Stimulated activated effector memory CD8-positive, alpha-beta T cell treated with anti-CD3 and anti-CD28 coated beads, Interleukin-12 subunit alpha, Interleukin-12 subunit beta, amount 100 ng/mL, for 72 hours (primary cell): ENCODE measurements at places on chromosomes 5 and 9.

DNA sequence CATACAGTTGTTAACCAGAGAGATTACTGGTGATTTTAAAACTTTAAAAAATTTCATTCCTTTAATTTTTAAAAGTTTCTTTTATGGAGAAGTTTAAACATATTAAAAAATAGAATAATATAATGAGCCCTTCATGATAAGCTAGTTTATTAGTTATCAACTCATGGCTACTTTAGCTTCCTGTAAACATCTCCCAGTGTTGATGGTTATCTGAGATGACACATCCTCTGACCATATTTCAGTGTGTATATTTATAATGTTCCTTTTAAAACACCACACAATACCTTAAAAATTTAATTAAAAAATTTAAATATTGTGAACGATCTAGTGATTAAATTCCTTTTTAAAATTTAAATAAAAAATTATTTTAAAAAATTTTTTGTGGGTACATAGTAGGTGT lies 74.1 kb downstream of the IPO11 start:
- no peak for DNase-seq

- no peak for DNase-seq
Measured at GRCh38 chr5:45696206-45696836, at the start of gene HCN1. TSS of gene HCN1 (minus strand) at chr5:45696380.

GRCh38 chr5:78320401-78320800 lies 25.9 kb upstream of the AP3B1 start:
- DNase-seq, result no peak

DNA sequence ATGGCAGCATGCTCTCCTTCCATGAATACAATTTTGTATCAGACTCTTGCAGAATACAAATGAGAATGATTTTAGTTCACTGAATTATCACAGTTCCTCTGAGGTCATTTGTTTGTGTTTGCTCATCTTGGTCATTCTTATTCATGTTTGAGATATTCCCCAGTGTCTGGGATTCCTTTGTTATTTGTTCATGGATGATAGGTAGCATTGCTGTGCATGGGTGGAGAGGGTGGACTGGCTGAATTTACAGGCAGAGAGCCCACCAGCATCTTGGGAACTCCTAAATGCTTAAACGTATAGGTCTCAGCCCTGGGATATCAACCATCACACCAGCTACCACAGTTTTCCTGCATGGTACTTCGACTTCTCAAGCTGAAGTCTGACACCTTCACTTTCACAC lies 459.8 kb downstream of the CCDC171 start:
- no peak for DNase-seq

DNA sequence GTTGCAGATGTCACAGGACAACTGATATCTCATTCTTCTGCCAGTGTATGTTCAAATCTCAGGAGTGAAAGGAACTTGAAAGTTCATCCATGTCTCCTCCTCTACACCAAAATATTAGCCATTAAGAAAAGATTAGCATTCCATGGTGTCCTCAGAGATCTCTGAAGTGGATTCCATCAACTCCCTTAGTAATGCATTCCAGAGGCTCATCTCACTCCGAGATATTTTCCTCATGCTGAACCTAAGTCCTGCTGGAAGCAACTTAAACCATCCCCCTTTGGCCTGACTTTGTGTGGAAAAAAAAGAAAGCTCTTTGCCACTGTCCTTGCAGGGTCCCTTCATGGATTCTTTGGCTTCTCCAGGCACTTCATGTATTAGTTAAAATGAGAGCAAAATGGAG lies 155.7 kb upstream of the ZNF462 start:
- DNase-seq, result no peak

DNA sequence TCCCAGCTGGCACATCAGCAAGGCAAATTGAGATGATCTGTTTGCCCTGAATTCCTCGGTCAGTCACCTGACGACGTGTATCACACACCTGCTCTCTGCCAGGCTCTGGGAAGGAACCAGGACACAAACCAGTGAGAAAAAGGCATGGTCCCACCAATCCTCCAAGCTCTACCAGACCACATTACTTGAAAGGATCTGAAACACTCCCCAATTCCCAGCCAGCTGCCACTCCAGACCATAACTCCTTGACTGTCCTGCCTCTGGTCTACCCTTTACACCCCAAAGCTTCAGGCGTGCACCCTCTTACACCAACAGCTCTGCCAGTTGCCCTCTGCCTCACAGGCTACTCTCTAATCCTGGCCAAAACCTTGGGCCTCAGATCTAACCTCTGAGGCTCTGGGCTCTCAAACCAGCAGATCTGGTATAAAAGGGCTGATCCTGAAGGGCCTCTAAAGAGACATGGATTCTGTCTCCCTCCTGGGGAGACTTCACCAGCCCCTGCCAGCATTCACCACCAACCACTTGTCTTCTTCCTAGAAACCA lies 6.8 kb downstream of the MGAT1 start:
- no peak for DNase-seq

GRCh38 chr5:138699482-138699881 lies 53.7 kb upstream of the CTNNA1 start:
- no peak for DNase-seq

DNA sequence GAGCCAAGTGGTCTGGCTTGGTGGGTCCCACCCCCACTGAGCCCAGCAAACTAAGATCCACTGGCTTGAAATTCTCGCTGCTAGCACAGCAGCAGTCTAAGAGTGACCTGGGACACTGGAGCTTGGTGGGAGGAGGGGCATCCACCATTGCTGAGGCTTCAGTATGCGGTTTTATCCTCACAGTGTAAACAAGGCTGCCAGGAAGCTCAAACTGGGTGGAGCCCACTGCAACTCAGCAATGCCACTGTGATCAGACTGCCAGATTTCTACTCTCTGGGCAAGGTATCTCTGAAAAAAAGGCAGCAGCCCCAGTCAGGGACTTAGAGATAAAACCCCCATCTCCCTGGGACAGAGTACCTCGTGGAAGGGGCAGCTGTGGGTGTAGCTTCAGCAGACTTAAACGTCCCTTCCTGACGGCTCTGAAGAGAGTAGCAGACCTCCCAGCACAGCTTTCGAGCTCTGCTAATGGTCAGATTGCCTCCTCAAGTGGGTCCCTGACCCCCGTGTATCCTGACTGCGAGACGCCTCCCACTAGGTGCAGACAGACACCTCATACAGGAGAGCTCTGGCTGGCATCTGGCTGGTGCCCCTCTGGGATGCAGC lies 18.2 kb upstream of the STK32A start:
- no peak for DNase-seq

DNA sequence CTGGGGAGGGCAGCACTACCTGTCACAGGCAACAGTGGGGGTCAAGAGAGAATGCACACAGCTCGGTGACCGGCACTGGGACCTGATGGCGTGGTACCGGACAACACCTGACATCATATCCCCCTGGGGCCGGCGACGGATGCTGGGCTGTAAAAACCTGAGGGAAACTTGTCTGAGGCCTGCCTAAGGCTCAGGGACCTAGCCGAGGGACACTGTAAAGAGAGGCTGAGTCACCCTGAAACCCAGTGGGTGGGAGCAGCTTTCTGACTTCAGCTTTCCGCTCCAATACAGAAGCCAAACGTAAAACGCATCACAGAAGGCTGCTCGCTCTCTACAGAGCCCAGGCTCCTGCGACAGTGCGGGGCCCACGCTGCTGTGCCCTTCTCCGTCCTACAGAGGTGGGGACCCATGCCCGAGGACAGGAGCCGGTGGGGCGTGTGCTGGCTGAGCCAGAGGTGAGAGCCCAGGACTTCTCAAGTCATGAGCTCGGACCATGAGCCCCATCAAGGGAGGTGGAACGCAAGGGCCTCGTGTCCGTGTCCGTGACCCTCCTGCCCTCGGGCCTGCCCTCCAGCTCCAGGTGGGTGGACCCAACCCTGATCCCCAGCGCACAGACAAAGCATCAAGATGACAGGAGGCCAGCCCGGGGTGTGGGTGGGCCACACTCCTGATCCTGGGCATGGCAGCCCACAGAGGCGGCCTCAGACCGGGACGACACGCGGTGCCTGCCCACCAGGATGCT lies 5.3 kb downstream of the RALGDS start:
- DNase-seq, result no peak

GRCh38 chr5:154162539-154163151 lies 27.9 kb upstream of the GALNT10 start:
- DNase-seq, result no peak

- DNase-seq, result no peak
Measured at GRCh38 chr5:96344678-96345577, 88.1 kb downstream of the PCSK1 start.

- no peak for DNase-seq
Measured at GRCh38 chr9:1267141-1267570, 217.0 kb downstream of the DMRT2 start.

DNA sequence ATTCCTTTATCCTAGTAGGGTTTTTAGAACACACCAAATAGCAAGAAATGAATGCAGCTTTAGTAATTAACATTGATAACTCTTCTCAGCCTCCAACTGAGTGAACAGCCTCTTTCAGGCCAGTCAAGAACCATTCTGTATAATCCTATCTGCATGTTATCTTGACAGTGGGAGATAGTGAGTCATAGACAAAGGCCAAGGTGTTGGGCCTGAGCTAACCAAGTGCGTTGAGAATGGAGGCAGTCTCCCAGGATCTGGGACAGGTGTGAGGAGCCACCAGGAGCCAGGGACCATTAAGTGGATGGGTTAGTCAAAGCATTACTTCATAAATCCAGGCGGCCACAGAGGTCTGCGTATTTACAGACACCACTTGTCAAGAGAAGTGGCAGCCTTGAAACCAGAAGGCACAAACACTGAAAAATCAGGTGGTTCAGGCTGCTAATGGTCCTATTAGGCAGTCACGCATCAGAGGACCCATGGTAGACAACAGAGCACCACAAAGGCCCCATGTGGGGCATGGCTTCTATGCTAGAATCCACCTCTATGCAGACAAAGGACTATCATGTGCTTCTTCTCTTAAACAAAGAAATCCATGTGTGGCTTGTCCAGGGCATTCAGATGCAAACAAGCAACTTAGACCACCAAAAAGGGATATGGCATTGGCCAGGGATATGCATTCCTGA lies 409.7 kb upstream of the PIK3R1 start:
- DNase-seq, result no peak
